Activated gamma-delta T cell treated with Interleukin-2 at 50 U/mL for 16 hours (primary cell): ENCODE measurements at places on chromosomes 12 and 14.

DNA sequence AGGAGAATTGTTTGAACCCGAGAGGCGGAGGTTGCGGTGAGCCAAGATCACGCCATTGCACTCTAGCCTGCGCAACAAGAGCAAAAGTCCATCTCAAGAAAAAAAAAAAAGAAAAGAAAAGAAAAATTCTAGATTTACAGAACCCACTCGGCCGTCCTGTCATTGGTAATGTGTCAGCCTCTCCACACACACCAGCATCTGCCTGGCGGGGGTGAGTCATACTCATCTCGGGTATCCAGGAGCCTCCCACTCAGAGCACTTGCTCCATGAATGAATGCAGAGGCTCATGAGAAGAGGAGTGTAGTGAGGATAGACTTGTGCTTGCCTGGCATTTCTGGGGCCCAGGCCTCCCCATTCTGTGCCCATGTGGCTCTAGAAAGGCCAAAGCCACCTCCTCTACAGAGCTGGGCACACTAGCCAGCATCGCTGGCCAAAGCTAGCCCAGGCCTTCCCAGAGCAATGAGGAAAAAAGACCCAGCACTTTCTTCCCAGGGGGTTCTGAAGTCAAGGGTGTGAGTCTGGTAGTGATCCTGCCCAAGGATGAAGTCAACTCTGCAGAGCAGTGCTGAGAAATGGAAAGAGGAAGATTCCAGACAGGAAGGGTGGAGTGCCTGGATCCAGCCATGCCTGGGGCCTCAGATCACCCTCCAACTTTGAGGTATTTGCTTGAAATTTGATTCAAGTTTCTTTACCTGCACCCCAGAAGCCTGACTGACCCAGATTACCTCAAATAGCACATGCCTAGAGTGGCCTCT, 31.2 kb upstream of the KLC1 start:
- no peak for DNase-seq

GRCh38 chr14:50875359-50876070, 3.7 kb downstream of the ABHD12B start:
- peak; percentile 63 for DNase-seq

- DNase-seq = no peak
Measured at GRCh38 chr14:31529053-31529452, 32.2 kb upstream of the NUBPL start.

- no peak for DNase-seq
Measured at GRCh38 chr14:90979515-90979914, 80.9 kb downstream of the RPS6KA5 start.

GRCh38 chr12:75581515-75581914, 70.1 kb upstream of the KRR1 start:
- DNase-seq = no peak

GRCh38 chr12:3077572-3078081, 448 bp downstream of the TSPAN9 start:
- no peak for DNase-seq

GRCh38 chr12:109567296-109567695, 6.0 kb downstream of the MMAB start:
- DNase-seq = no peak
